ENCODE measurements at places on chromosomes 11 and 22. TPM values are rescaled to one million over a fixed set of nuclear protein-coding genes. Genes with fewer than 3 reads are reported as not detected.
A peak's percentile ranks its signal among the peaks of the same experiment; 100 is the strongest.

GRCh38 chr11:132463295-132464002 is 1068.9 kb downstream of the OPCML start:
- no peak for DNase-seq

- no peak for DNase-seq
Measured at GRCh38 chr11:12526789-12527188, 147.4 kb upstream of the TEAD1 start.

- DNase-seq: no peak
Measured at GRCh38 chr11:72738199-72739141, 13.7 kb downstream of the ARAP1 start.

DNA sequence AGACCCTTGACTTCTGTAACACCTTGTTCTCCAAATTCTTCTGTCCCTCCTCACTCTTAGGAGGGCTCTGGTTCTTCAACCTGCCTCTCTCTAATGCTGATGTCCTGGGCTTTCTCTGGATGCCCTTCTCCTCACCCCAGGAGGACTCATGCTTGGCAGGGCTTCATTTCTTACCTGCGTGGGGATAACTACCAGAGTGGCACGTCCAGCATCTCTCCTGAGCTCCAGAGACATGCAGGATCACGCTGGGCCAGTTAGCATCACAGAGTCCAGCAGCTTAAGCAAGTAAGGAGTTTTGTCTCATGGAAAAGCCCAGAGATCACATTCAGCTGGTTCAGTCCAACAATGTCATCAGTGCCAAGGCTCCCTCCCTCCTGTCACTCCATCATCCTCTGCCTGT is 36.4 kb downstream of the RTL6 start:
- DNase-seq: no peak

DNA sequence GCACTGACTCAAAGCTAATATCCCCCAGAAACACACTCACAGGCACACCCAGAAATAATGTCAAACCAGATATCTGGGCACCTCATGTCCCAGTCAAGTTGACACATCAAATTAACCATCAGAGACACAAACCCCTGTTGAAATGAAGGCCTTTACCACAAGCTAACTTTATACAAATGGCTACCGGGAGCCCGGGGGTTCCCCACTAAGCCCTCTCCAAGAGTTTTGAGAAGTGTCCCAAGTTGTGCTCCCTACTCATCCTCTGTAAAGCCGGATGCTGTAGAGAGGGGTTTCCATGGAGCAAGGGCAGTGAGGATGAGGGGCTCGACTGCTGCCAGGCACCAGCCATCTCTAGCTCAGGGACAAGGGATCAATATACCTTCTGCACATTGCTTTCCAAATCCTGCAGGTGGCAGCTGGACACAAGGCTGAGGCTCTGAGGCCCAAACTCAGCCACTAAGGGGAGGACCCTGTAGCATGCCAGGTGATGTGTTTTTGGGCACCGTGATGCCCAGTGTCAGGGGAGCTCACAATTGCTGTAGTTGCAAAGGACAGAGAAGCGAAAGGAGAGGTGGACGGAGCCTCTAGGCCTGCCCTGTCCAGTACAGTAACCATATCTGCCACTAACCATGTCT is 145.7 kb downstream of the TTC17 start:
- no peak for DNase-seq

DNA sequence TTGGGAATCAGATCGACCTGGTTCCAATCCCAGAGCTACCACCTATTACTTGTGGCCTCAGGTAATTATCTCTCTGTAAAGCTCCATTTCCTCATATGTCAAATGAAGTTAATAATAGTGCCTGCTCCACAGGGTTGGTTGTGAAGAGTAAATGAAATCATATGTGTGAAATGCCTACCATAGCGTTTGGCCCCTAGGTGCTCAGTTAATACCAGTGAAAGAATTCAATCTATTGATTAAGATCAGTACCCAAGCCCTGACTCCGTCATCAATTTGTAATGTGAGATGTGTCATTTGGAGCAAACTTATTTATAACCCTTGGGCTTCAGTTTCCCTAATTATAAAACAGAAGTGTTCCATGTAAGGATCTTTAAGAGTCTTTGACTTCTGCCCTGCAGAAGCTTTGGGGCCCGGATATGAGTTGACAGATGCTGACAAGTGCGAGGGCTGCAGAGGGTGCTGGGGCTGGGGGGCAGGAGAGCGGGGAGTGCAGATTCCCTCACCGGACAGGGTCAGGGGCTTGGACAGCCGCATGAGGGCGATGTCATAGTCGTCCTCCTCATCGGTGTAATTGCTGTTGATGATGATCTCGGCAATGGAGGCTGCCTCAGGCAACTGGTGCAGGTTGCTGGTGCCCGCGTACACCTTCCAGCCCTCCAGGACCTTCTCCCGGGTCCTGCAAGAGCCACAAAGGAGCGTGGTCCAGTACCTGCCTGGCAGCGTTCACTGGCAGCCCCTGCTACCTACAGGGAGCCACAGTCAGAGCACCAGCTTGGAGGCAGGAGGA is 20.9 kb downstream of the TMPRSS13 start:
- DNase-seq: no peak

DNA sequence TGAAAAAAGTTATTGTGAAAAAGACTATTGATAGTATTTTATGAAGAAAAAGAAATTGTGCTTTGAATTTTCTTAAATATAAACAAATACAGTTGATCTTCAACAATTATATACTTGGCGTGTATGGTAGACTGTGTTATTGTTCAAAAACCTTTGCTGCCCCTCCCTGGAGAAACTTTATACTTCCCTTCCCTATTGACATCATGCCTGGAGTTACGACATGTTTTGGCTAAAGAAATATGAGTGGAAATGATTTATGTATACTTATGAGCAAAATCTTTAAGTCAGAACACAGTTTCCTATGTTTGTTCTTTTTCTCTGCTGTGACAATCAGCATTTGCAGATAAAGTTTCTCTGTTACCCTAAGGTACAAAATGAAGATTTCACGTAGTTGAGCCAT is 243.8 kb downstream of the TMEM135 start:
- DNase-seq: peak; percentile 21

DNA sequence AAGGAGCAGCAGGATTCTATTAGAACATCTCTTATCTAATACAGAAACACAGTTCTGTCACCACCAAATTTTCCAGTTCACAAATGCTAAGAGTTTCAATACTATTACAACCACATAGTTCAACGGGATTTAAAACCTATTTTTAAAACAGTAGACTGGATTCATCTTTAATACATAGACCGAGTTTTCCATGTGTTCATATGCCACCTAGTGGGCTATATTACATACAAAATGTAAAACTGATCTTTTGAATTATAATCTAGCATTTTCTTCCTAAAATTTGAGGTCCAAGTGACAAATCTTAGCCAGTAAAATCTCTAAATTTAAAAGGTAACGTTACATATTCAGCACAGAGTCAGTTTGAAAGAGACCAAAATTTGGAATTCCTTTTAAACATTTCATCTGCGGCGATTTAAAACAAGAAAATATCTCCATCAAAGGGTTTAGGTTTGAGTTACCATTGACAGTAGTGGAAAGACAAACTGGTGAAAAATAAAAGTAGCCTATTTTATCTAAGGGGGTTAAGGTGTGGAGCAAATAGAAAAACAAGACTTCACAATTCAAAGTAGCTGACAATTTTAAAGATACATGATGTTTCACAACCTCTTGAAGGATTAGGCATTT is 269.3 kb upstream of the MPPED2 start:
- DNase-seq: peak; percentile 5

DNA sequence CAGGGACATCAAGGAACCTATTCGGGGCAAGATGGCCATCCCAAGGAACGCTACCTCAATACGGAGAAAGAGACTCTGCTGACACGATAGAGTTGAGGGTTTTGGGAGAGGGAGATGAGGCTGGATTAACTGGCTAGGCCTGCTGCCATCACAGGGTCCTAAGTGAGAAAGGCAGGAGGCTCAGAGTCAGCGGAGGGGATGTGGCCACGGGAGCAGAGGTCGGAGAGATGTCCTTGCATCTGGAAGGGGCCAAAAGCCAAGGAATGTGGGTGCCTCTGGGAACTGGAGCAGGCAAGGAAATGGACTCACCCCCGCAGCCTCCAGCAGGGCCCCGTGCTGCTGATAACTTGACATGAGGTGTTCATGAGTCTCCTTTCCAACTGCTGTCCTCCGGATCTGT is 31.0 kb upstream of the RFPL3 start:
- no peak for DNase-seq

DNA sequence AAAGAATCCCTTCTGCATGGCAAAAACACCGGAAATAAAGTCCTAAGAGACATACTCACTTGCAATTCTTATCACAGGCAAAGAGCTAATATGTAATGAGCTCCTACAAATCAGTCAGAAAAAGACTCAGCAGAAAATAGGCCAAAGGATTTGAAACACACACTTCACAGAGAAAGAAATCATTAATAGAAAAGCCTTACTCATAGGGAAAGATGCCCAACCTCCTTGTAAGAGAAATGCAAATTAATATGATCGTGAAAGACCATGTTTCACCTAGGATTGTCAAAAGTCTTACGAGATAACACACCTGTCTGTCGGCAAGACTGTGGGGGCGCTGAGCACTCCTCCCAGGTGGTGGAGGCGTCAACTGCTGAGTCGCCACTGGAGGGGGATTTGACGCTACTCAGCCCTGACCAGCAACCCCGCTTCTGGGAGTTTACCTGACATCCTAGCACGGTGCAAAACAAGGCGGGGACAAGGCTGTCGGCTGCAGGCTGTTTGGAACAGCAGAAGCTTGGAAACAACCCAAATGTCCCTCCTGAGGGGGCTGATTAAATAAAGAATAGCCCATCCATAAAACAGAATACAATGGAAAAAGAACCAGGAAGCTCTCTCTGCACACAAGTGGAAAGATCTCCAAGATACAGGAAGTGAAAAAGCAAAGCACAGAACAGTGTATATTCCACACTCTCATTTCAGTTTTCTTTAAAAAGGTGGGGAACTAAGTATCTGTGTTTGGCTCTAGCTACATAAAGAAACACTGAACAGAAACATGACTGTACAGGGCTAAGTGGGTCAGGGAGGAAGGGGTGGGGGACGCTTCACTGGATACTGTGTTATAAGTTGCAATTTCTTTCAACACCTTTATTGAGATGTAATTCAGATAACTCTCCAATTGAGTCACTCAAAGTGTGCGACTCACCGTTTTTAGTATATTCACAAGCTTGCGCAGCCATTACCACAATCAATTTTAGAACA is 11.5 kb downstream of the CSNK1E start:
- no peak for DNase-seq

GRCh38 chr22:27990451-27990840 is 71.4 kb upstream of the PITPNB start:
- DNase-seq: no peak

- DNase-seq: no peak
Measured at GRCh38 chr11:73239111-73239521, 21.0 kb downstream of the P2RY2 start.

DNA sequence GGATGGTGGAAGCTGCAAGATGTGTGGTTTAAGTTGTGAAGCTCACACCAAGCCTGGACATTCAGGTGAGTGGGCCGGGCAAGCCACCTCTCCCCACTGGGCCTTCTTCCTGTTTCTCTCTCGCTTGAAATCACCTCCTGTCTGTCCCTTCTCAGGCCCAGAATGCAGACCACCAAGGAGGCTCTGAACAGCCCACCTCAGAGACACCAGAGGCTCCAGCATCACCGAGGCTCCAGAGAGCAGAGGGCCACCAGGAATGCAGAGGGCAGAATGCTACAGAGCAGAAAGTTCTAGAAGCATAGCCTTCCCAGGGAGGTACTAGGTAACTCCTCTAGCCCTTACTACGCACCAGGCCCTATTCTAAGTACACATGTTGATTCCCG is 14.8 kb upstream of the IL2RB start:
- no peak for DNase-seq

DNA sequence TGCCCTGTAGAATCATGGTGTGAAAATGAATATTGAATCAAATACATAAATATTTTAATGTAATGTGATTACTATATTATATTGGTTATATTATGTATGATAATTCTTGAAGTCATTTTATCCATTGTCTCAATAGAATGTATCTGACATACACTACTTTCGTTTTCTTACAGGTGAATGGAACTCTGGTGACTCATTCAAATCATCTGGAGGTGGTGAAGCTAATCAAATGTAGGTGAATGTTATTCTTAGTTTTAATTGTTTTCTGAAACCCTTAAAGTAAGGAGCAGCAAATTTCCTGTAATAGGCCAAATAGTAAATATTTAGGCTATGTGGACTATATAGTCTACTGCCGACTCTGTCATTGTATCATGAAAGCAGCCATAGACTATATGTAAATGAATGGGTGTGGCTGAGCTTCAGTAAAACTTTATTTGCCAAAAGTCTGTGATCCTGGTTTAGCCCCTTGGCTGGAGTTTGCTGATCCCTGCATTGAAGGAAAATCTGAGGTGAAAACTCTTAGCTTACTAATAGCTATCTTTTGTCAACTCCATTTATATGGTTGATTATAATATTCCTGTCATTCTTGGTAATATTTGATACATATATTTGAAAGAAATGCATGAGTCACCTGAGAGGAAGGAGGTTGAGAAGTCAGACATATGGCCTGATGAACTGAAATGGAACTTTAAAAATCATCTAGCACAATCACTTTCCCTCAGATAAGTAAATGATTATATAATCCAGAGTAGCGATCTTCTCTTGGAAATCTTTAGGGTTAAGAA is 87.2 kb upstream of the GRIK4 start:
- no peak for DNase-seq

GRCh38 chr11:116194156-116194904 is 578.5 kb downstream of the BUD13 start:
- no peak for DNase-seq

DNA sequence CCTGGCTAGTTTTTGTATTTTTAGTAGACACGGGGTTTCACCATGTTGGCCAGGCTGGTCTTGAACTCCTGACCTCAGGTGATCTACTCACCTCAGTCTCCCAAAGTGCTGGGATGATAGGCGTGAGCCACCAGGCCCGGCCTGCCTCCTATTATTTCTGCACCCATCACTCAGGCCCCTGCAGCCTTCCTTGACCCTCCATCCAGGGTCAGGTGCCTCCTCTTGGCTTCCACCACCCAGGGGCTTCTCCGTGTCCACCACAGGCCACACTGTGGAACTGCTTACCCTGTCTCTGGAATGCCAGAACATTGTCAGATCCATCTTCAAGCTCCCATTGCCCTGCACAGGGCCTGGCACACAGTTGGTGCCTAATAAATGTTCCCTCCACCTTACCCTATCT is 75.4 kb upstream of the RTL6 start:
- DNase-seq: no peak

GP1BB gene
- total RNA-seq: 3.9 TPM

OR5T1 gene
- total RNA-seq: not detected

LMNTD2 gene
- total RNA-seq: 1.8 TPM

SHISA8 gene
- not detected for total RNA-seq

ANGPTL5 gene
- total RNA-seq: not detected

ZNHIT2 gene
- 12.3 TPM for total RNA-seq

APOBEC3H gene
- total RNA-seq: not detected

MYOD1 gene
- 0.15 TPM for total RNA-seq
